Muscle of leg (tissue), 16 donors: ENCODE measurements at places on chromosomes 16 and 17. TPM values are rescaled to one million over a fixed set of nuclear protein-coding genes. Genes with fewer than 3 reads are reported as not detected.

C16orf96 gene
- polyA plus RNA-seq = 0.49 TPM

CDRT15 gene
- 0.58 TPM for polyA plus RNA-seq

ASPHD1 gene
- polyA plus RNA-seq = 0.42 TPM

PHKG2 gene
- 11.4 TPM for polyA plus RNA-seq

FBRS gene
- polyA plus RNA-seq = 43.3 TPM

ADAD2 gene
- polyA plus RNA-seq = not detected

CPPED1 gene
- 6.8 TPM for polyA plus RNA-seq

GRCh38 chr17:63647936-63648335 lies 25.7 kb downstream of the MAP3K3 start:
- no peaks in the 10 kb centered on the region for H3K27me3 ChIP-seq
- DNase-seq = no peak
- H3K4me3 ChIP-seq = no peak overlapping the region

- no peak overlapping the region for H3K4me3 ChIP-seq
- no peaks in the 10 kb centered on the region for H3K36me3 ChIP-seq
- peaks cover 5% of the 10 kb centered on the region for H3K27me3 ChIP-seq
- peak; percentile 59 for DNase-seq
- no peak overlapping the region for H3K27ac ChIP-seq
Measured at GRCh38 chr17:81331527-81332043, 36.5 kb upstream of the SLC38A10 start.

- peak overlapping the region; percentile 16 for H3K27ac ChIP-seq
- peaks cover 3% of the 10 kb centered on the region for H3K36me3 ChIP-seq
- H3K4me1 ChIP-seq = no peaks in the 10 kb centered on the region
- H3K4me3 ChIP-seq = no peak overlapping the region
Measured at GRCh38 chr16:28187595-28188004, 24.2 kb downstream of the XPO6 start.

GRCh38 chr16:19167710-19168370 lies at the start of gene SYT17:
Gene SYT17, plus strand, starts transcription at chr16:19168240. Its CDS starts 407 bp downstream, at chr16:19168647.
- H3K27ac ChIP-seq = peak within 1 kb of the TSS; percentile 20
- peak within 1 kb of the TSS; percentile 60 for H3K4me3 ChIP-seq
- peaks cover 11% of the 10 kb centered on the region for H3K27me3 ChIP-seq
- H3K4me1 ChIP-seq = peaks cover 13% of the 10 kb centered on the region
- peak; percentile 80 for DNase-seq
